ENCODE measurements at places on chromosomes 12 and 14.

- DNase-seq = no peak
Observed at GRCh38 chr12:21054334-21054733, 76.7 kb upstream of the SLCO1B1 start.

DNA sequence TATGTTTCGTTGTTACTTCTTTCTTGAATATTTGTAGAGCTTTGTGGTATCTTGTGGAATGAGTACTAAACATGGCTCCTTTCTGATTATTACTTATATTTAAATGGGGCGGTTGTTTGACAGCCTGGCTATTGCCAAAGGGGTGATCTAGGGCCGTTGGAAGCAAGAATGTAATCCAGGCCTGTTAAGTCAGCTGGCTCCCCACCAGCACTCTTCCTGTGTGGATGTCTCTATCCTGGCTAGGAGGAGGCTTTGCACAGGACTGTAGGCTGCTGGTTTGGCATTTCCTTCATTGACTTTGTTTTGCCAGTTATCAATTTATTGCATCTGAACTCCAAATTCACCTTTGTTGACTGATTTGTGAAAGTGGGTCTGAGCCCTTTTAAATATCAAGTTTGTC lies 5.6 kb downstream of the FAM234B start:
- no peak for DNase-seq

- DNase-seq = no peak
Observed at GRCh38 chr14:106377432-106377831, 851.0 kb downstream of the TMEM121 start.

GRCh38 chr12:101570047-101570446 lies 24.7 kb upstream of the MYBPC1 start:
- no peak for DNase-seq

DNA sequence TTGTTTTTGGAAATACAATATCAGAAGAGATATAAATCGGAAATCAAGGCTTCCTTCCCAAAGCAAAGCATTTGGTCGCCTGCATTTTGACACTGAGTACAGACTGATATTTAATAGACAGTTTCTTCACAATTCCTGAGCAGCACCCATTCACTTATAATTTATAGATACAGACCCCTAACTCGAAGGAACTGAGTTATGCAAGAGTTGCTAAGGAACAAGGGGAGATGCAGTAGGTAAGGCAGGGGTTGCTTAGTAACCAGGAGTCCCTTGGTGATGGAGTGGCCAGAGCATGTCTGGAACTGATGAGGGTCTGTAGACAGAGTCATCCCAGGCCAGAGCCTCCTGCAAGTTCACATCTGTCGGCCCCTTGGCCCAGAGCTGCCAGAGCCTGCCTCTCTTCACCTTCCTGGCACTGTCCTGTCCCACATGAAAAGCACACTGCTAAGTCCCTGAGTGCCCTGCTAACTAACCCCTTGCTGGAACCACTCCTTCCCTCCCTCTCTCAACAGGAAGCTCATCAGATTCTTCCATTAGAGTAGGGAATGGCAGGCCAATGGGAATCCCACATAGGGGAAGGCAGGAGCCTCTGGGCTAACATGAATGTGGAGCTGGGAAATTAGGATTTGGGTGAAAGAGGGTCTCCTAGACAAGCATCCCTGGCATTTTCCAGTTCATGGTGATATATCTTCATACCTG lies 3.6 kb upstream of the DHRS2 start:
- DNase-seq = no peak
